G401 (cell line): ENCODE measurements at places on chromosomes 16 and 17. TPM values are rescaled to one million over a fixed set of nuclear protein-coding genes. Genes with fewer than 3 reads are reported as not detected.

PHF23 gene
- total RNA-seq: 113 and 121 TPM in 2 replicates

TVP23A gene
- not detected in 2 replicates for total RNA-seq

KRT9 gene
- total RNA-seq: not detected in 2 replicates

GJD3 gene
- total RNA-seq: not detected in 2 replicates

FCSK gene
- 12.9 and 15.8 TPM in 2 replicates for total RNA-seq

ALOX12B gene
- not detected in 2 replicates for total RNA-seq

DNA sequence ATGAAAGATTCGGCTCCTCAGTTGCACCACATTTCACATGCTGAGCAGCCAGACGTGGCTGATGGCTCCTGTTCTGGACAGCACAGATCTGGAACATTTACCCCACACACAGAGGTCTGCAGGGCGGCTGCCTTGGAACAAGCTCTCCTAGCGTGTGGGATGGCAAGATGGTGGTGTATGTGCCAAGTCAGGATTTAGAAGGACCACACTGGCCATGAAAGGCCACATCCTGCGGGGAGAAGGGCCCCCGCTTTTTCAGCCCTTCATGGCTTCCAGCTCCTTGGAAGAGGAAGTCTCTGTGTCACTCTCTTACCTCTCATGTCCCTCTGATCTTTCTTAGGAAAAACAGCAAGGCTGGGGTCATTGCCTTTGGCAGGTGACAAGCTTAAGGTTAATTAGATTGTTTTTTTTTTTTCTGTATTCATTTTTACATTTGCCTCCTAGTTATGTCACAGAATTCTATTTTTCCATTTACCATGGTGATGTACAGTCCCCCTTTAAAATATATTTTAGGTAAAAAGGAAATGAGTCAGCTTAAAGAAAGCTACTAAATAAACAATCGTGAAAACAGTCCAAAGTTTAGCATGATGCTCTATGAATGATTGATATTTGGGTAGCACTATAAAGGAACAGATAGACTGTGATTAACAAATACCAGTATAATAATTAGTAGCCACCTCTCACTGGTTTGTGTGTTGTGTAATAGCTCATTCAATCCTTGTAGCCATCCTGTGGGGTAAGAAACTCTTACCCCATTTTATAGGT lies 396.6 kb downstream of the CPPED1 start:
- no peak for DNase-seq

DNA sequence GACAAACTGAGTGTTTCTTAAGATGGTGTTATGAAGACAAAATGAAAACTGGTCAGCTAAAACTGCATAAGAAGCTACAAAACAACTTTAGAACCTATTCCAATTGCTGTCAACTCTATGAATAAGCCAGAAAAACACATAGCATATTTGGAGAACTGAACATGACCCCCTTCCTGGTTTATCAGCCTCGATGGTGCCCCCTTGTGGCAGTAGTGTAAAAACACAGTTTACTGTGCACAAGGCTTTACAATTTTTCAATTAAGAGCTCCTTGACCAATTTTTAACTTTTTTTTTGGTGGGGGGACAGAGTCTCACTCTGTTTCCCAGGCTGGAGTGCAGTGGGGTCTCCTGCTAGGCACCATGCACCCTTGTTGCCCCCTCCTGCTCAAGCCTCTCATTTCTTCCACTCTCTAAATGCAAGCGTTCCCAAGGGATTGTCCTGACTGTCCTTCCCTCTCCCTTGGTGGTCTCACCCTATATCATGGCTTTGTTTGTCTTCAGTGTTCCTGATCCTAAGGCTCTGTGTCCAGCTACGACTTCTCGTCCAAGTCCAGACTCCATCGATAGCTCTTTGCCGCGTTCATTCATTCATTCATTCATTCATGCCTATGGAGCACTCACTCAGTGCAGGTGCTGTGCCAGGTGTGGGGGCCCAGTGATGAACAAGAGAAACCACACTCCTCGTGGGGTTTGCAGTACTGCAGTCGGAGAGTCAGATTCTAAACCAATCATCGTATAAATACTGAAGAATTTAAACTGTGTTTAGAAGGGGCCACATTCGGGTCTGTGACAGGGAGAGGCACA lies 7.5 kb downstream of the EIF1 start:
- peak; percentile 85 for DNase-seq

DNA sequence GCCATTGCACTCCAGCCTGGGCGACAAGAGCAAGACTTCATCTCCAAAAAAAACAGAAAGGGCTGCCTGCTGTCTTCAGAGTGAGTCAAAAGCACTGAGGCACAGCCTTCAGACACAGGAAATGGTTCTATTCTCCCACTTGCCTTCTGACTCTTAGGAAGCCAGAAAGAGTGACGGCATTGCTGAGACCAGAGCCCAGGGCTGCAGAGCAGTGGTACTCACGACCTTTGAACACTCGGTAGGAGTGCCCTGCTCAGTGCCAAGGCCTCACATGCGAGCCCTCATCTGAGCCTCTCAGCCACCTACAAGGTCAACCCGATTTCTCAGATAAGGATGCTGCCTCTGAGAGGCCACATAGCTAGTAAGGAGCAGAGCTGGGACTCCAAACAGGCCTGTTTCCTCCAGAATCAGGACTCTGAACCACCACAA lies 3.5 kb upstream of the ITGAE start:
- no peak for DNase-seq

- no peak for DNase-seq
Observed at GRCh38 chr17:34607917-34608316, 28.5 kb downstream of the TMEM132E start.

GRCh38 chr17:41510251-41511065 lies 5.0 kb upstream of the KRT13 start:
- peak; percentile 78 for DNase-seq
